ENCODE measurements at places on chromosomes 6 and 20. TPM values are rescaled to one million over a fixed set of nuclear protein-coding genes. Genes with fewer than 3 reads are reported as not detected.

Gene AAR2
- total RNA-seq = 45.1 TPM

Gene CBLN4
- total RNA-seq = not detected

Gene ISM1
- 7.0 TPM for total RNA-seq

Gene LRFN2
- total RNA-seq = not detected

Gene CLVS2
- total RNA-seq = not detected

Gene FILIP1
- total RNA-seq = not detected

Gene CST2
- total RNA-seq = 270 TPM

Gene RBPJL
- not detected for total RNA-seq

Gene ZNF391
- total RNA-seq = 4.0 TPM

Gene WFDC2
- total RNA-seq = not detected

Gene CST9
- not detected for total RNA-seq

Gene IPCEF1
- 0.20 TPM for total RNA-seq

Gene GRM1
- 0.41 TPM for total RNA-seq

Gene PRKN
- total RNA-seq = 1.0 TPM

Gene SYS1
- total RNA-seq = 84.9 TPM

Gene TMEM14C
- total RNA-seq = 237 TPM

Gene PRSS35
- 0.34 TPM for total RNA-seq

Gene CST5
- total RNA-seq = not detected
